AG20443 (cell line): ENCODE measurements at places on chromosomes 2 and 18.

DNA sequence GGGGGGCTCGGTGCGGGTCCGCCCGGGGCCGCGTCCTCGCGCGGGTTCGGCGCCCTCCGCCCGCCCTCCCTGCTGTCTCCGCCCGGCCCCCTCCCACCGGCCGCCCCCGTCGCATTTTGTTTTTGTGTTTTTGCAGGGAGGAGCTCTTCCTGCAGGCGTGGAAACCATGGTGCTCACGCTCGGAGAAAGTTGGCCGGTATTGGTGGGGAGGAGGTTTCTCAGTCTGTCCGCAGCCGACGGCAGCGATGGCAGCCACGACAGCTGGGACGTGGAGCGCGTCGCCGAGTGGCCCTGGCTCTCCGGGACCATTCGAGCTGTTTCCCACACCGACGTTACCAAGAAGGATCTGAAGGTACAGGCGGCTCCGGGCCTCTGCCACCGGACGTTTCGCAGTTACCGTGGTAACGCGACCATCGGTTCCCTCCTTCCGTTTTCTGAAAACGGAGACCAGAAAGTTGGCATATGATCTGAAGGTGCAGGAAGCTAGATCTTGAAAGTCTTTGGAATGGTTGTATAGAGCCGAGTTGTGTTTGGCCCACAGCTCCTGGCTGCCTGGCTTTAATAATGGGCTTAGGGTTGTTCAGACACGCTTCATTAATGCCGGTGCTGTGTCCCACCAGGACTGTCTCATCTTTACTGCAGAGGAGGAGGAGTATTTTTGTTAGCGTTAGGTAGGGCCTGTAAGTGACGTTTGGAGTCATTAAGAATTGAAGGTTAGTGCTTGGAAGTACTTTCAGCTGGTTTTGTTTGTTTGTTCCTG lies 891 bp downstream of the KDM3A start:
- peak; percentile 67 for DNase-seq

DNA sequence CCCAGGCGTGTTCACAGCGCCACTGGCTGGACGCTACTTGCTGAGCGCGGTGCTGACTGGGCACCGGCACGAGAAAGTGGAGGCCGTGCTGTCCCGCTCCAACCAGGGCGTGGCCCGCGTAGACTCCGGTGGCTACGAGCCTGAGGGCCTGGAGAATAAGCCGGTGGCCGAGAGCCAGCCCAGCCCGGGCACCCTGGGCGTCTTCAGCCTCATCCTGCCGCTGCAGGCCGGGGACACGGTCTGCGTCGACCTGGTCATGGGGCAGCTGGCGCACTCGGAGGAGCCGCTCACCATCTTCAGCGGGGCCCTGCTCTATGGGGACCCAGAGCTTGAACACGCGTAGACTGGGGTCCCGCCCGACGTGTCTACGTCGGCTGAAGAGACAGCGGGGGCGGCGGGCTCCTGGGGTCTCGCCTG lies 891 bp upstream of the KHK start:
- DNase-seq: peak; percentile 80

GRCh38 chr18:75106746-75107145 lies 102.2 kb downstream of the PTGR3 start:
- peak; percentile 5 for DNase-seq

DNA sequence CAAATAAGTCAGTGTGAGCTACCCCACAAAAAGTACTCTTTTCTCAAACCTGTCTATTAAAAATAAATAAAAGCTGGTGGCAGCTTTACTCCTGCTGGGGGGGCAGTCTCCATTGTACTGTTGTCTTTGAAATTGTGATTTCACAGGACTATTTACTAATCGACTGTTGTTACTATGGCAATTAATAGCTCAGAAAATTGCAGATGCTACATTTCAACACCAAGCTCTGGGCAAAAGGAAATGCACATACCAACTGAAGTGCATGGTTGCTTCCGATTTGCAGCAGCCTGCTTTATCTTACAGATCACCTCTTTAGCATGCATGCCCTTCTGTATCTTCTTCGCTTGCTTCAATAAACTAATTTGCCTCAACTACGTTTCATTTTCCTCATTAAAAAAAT lies 117.6 kb upstream of the DAPL1 start:
- DNase-seq: no peak

DNA sequence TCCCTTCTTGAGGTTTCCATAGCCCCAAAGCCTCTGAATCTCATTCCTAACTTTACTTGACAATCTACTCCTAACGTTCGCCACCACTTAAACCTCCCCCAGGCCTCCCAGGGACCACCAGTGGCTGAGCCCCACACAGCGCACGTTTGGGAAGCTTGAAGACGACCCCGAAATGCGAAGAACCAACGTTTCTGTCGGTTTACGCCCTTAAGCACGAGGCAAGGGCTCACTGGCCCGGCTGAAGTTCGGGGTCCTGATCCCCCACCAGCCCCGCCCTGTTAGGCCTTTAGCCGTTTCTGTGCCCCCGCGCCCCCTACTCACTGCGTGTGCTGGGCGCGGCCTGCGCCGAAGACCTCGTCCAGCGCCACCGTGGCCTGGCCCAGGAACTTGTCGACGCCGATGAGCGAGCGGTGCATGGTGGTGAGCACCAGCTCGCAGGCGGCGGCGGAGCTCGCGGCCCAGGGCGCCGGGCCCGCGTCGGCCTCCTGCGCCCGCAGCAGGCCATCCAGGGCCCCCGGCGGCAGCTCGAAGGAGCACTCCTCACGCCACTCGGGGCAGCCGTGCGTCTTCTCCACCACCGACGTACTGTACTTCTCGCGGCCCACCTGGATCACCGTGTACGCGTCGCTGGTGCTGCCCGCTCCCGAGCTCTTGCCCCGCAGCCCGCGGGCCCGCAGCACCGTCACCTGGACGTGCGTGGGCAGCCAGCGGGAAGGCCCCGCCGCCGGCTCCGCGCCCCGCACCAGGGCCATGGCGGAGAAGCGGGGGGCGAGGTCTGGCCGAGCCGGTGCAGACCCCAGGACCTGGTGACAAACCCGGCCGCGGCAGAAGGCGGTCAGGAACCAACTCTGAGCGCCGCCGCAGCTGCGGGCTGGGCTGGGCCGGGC lies 479 bp downstream of the RAB11FIP5 start:
- DNase-seq: peak; percentile 46

DNA sequence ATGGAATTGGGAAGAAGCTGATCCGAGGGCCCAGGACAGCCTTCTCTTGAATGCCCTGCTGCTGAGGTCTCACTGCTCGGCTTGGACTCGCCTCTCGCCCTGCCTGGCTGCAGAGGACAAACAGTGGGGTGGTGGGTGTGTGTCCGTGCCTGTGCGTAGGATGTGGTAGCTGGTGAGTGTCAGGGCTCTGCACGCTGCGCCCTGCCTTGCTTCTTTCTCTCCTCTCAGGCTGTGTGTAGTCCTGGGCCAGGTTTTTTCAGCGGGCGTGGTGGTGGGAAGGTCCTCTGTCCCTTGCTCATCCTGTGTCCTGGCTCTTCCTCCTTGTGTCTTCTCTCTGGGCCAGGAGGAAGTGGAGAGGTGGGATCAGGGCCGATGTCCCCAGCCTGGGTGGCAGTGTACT lies 44.8 kb downstream of the RRM2 start:
- no peak for DNase-seq

DNA sequence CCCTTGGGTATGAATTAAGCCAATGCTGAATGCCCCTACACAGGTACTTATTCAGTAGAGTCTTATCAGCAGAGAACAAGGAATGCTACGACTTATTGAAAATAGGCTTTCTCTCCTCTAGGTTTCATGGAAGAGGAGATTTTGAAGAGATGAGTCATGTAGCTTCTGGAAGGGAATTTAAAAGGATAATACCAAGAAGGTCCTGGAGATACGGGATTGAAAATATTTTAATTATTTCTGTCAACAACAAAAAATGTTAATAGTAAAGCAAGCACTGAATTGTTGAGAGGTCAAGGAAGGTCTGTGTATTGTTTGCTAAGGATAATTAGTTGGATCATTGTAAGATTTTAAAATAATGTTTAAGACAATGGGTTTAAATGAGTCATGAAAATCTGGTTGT lies 293.0 kb upstream of the SPHKAP start:
- peak; percentile 23 for DNase-seq

GRCh38 chr2:172427990-172428831 lies 825 bp downstream of the ITGA6 start:
- peak; percentile 67 for DNase-seq

DNA sequence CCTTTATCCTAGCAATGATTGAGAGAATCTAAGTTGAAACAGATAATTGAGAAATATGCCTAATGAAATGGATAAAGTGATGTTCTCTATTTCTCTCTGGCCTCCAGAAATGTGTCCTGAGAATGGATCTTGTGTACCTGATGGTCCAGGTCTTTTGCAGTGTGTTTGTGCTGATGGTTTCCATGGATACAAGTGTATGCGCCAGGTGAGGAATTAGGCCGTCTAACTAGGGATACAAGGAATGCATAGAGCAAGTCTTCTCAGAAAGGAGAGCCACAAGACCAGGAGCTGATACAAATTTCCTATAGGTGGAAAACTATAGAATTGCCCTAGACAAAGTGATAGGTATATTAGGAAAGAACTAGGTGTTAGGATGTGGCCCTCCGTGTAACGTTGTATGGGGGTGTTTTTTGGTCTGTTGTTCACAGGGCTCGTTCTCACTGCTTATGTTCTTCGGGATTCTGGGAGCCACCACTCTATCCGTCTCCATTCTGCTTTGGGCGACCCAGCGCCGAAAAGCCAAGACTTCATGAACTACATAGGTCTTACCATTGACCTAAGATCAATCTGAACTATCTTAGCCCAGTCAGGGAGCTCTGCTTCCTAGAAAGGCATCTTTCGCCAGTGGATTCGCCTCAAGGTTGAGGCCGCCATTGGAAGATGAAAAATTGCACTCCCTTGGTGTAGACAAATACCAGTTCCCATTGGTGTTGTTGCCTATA lies 592 bp upstream of the CAD start:
- DNase-seq: no peak

- no peak for DNase-seq
These were observed 74.0 kb downstream of the COL3A1 start for GRCh38 chr2:189048189-189048588.

- no peak for DNase-seq
These were observed 19.2 kb downstream of the ITGA6 start for GRCh38 chr2:172446474-172447063.

- DNase-seq: no peak
These were observed 115.5 kb upstream of the ITGA6 start for GRCh38 chr2:172311921-172312345.

DNA sequence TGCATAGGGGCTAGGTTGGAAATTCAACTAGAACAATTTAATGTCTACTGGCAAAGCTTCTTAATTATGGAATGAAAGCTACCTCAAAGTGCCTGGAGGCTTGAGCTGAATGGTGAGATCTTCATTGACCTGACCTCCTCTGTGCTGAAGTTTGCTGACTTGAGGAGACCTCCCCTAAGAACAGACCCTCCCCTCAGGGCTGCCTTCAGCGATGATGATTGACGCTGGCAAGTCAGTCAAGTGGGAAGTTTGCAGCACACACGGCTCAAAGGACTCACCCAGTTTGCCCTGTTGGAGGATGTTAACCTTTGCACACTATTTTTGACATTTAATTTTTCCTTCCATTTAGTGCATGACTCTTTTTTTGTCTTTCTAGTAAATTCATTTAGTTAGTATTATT lies 17.2 kb upstream of the POLE4 start:
- DNase-seq: no peak

DNA sequence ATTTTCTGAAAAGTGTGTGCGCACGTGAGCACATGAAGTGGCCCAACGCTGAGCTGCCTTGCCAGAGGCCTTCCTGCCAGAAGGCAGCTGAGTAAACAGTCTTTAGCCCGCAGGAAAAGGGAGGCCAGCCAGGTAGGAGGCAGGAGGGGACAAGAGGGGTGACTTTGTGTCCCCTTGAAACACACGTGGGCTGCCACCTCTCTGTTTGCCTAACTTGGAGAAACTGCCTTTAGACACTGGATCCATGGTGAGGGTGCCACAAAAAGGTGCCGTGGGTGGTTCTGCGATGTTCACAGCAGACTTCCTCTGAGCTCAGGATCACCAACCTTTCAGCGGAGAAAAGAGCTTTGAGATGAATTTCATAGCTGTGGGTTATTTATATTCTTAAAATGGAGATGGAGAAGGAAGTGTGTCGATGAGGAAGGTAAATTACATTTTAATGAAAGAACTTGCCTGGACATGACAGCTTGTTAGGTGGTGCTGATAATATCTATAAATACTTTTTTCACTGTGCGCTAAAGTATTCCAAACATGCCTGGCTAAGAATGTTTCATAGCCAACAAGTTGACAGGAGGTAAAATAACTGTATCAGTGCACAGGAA lies 36.6 kb upstream of the ASB1 start:
- no peak for DNase-seq

DNA sequence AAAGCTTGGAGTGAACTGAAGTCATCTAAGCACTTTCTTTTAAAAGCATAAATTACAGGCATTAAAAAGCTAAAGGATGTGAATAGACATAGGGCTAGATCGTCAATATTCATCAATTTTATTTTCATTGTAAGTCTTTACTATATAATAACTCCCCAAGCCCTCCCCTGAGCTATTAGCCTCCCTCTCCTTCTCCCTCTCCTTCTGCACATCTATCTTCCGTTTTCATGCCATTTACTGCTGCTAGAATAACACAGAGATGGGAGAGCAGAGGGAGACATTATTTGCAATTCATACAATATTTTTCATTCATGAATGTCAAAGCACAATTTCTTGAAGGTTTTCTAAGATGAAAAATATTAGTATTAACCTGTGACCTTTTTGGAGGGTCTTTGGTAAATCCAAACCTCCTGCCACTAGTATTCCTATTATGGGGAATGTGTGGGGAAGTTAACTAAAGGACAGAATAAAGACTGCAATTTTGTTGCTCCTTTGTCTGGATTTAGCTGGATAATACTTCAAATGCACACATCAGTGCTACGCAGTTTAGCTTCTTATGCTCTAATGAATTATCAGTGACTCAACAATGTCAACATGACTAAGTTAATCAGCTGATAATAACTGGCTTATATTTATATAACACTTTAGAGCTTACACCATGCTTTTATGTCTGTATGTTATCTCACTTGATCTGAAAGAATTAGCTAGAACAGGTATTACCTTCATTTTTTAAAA lies 28.2 kb upstream of the MFF start:
- DNase-seq: no peak

DNA sequence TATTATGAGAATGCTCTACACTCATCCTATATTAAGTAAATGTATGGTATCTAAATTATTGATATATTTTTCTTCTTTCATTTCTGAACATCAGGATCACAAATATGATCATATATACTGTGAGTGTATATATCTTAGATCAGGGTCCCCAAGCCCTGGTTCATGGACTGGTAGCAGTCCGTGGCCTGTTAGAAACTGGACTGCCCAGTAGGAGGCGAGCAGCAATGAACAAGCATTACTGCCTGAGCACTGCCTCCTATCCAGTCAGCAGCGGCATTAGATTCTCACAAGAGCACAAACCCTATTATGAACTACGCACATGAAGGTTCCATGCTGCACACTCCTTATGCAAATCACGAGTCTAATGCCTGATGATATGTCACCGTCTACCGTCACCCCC lies 1247.1 kb upstream of the NXPH2 start:
- DNase-seq: no peak

DNA sequence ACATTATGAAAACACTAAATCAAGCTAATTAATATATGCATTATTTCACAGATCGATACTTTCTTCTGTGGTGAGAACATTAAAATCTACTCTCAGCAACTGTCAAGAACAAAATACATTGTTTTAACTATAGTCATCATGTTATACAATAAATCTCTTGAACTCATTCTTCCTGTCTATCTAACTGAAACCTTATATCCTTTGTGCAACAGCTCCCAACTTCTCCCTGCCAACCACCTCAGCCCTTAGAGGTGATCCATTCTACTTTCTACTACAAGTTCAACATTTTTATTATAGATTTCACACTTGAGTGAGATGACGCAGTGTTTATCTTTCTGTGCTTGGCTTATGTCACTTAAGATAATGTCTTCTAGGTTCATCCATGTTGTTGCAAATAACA lies 535.2 kb upstream of the CRIM1 start:
- no peak for DNase-seq
